ENCODE measurements at places on chromosomes 6 and 20.

- DNase-seq: no peak
Measured at GRCh38 chr6:83854001-83854501, 891 bp downstream of the RIPPLY2 start.

GRCh38 chr20:33667245-33667675 lies 517 bp downstream of the ACTL10 start:
- DNase-seq: no peak

GRCh38 chr6:11795403-11795802 lies 16.8 kb upstream of the ADTRP start:
- DNase-seq: no peak

DNA sequence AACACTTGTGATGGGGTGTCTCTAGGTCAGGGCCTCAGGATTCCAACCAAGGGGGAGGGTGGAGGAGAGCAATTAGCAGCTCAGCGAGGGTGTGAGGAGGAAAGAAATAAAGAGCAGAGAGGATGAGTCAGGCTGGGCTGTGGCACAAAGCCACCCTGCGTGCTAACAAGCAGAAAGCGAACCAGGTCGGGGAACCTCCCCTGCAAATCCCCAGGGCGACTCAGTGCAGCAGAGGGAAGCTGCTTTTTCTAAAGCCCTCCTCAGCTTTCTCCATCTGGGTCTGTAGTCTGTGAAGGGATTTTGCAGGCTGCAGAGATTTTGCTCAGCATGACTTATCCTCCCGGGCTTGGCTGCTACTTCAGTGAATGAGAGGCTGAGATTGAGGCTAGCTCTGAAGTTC lies 6.6 kb upstream of the SPO11 start:
- DNase-seq: no peak
